Neural crest cell (in vitro differentiated cells): ENCODE measurements at places on chromosomes 6 and 20. TPM values are rescaled to one million over a fixed set of nuclear protein-coding genes. Genes with fewer than 3 reads are reported as not detected.

DNA sequence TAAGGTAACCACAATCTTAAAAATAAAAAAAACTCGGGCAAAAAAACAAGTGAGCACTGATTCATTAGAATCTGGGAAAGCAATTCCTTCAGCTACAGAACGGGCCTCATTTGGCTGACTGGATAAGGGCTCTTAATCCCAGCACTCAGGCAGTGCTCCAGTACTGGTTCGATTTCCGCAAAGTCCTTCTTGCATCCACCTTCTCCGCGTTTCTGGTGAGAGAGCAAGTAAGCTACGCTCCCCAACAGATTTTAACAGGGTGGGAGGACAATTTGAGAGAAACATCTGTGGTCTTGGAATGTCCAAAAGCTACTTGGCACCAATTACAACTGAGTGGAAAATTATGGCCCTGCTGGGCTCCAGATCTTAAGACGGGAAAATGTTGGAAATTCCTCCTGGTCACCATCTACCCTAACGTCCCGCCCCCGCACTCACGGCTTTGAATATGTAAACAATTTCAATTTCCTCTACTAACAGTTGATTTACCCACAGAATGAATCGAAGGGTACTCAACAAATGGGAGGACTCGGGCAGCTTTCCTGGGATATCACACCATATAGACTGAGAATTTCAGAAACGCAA, 18.1 kb upstream of the ZSCAN9 start:
- no peak for DNase-seq

DNA sequence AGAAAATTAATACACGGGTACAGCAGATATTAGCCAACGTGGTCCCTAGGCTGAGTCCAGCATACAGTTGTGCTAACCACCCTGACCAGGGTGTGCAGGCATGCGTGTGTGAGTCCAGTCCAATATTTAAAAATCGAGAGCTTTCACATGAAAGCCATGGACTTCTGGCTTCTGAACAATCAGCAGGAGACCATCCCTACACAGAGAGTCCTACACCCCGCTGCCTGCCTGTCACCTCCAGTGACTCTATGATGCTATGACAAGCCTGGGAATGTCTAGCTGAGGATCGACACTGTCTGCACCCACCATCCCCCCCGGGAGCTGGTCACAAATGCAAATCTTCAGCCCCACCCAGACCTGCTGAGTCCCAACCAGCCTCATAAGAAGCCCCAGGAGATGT, 7.9 kb downstream of the ACSS1 start:
- no peak for DNase-seq

- DNase-seq = no peak
Observed at GRCh38 chr6:163355426-163355991, 59.0 kb upstream of the QKI start.

Gene LINC00237
- total RNA-seq = not detected in 2 replicates

DNA sequence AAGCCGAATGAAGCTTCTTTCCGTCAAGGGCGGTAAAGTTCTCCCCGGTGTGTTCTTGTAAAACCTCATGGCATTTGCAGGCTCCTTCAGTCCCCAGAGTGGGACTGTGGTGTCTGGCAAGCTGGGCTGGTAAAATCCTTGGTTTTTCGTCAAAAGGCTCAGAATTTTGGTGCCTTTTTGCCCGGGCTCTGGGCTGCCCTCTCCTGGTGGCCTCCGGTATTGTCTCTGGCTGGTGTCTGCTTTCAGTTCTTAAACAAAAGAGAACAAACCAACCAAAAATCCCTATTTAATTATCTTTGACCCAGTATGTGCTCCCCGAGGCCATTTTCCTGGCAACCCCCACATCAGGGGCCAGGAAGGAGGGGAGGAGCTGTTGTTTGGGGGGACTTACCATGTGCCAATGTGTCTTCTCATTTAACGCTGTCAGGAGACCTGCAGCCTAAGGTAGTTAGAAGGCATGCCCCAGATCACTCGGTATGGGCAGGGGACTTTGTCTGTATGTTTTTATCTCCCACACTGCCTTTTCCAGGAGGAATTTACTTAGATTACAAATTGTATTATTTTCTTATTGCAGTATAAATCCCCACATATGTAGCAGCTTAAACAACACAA, 11.1 kb downstream of the CDH4 start:
- DNase-seq = peak; percentile 70

GRCh38 chr20:35305682-35306556, 13.7 kb upstream of the FAM83C start:
- no peak for DNase-seq

Gene NOX3
- total RNA-seq = not detected in 2 replicates

DNA sequence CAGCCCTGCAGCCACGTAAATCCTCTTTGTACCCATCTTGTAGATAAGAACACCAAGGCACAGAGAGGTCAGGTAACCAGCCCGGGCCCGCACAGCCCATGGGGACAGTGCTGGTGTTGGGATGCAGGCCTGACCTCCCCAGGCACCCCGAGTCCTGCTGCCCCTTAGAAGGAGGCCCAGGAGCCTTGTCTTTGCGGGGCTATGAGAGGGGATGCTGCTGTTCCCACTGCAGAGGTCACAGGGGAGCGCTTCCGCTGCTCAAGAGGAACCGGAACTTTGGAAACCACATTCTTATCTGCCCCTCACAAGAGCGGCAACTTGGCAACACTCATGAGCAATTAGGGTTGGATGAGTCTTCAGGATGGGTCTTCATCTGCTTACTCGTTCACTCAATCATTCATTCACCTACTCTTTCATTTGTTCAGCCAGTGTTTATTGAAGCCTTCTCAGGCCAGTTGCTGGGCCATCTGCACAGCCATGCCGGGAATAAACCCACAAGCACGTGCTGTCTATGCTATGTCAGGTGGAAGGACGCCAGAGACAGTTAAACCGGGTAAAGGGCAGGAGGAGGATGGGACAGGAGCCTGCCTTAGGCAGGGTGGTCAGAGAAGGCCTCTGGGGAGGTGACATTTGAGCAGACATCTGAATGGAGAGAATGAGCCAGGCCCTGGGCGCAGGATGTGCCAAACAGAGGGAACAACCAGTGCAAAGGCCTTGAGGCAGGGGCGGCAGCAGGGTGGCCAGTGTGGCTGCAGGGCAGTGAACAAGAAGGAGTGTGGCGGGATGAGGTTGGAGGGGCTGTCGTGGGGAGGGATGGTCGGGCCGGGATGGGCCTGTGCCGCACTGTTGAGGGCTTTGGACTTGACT, 60.8 kb downstream of the RBM38 start:
- no peak for DNase-seq

GRCh38 chr6:68615938-68616337, 19.1 kb upstream of the ADGRB3 start:
- no peak for DNase-seq

- no peak for DNase-seq
Observed at GRCh38 chr6:20847904-20848303, 313.6 kb downstream of the CDKAL1 start.

DNA sequence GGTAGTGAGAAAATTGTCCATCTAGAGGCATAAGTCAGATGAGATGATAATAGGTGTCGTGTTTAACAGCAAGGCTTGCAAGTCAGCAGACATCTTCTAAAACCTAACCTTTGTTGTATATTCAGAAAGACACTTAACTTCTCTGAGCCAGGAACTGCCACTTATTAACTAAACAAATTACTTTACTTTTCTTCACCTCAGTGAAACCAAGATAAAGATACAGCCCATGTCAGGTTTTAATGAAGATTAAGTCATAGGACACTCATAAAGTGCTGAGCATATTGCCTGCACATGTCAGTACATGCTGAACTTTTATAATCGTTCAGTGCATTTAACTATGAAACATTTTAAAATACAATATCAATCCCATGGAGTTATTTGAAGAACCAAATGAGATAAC, 286.8 kb downstream of the NKAIN2 start:
- no peak for DNase-seq

DNA sequence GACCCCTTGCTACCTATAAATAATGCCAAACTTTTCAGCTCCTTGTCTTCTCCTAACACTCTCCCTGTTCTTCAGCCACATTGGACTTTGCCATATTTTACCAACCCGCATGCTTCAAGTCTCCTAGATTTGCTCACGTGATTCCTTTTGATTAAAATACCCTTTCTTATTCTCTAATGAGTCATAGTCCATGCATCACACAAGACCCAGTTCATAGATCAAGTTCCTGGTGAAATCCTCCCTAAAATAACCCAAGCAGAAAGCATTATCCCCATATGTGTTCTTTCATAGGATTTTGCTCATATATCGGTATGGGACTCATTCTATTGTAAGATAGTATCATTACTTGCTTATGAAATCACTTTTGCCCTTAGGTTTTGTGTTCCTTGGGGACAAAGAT, 108.9 kb upstream of the STXBP5 start:
- DNase-seq = no peak

DNA sequence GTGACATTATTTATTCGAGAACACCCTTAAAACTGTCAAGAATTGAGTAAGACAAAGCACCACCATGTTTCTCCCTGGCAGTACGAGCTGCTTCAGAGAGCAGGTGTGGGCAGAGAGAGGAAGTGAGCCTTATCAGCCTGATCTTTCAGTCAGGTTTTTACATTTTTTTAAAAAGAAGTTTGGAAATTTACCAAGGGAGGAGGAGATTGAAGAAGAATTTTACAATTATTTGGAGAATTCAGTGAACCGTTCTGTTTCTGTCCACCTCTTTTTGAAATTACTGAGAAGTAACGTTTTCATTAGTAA, 75.5 kb downstream of the ZDHHC14 start:
- DNase-seq = no peak

DNA sequence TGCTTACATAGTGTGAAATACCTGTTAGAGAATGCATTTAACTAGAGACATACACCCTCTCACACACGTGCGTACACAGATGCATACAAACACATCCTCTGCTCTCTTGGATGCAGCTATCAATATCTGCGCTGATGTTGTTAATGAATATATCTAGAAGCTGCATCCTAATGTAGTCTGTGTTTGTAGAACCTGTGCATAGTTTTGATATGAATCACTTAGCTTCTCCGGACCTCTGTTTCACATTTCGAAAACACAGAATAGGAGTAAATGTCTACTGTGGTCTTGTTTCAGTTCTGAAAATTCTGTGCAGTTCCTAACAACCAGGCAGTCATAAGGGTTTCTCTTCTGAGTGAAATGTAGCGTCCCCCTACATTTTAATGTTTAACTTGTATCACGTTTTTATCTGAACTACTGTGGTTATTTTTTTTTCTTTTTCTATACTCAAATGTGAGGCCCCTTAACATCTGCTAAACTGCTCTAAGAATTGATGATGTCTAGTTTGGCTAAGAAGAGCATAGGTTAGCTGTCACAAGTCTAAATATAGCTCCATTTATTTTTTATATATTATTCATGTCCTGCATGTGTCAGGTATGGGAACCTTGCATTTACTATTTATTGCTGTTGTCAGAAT, 254.5 kb downstream of the TMEM242 start:
- DNase-seq = no peak

DNA sequence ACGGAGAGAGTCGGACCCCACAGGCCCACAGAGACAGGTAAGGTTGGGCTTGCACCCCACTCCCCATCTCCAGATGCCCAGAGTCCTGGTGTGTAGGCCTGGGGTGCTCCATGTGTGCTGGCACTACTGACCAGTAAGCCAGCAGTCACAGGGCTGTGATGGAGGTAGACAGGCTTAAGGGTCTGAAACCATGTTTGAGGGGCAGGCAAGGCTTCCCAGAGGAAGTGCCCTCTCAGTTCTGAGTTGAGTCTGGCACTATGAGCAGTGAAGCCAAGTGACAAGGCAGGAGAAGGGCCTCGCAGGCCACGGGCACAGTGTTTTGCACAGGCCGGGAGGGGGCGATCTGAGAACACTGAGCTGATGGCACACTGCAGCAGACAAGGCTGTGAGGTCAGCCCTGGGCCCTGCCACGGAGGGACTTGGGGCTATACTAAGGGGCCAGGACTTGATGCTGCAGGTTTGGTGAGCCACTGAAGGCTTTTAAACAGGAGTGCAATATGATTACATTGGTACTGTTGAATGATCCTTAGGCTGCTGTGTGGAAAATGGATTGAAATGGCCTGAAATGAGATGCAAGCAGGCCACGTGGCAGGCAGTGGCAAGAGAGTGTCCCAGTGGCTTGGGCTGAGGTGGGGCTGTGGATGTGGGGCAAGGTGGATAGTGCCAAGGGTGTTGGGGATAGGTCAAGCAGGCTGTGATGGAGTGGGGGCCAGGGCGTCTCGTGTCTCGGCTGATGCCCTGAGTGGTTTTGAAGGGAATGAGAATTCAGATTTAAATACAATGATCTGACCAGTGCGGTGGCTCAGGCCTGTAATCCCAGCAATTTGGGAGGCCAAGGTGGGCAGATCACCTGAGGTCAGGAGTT, 20.3 kb downstream of the TTBK1 start:
- peak; percentile 78 for DNase-seq

Gene OOEP
- not detected in 2 replicates for total RNA-seq

DNA sequence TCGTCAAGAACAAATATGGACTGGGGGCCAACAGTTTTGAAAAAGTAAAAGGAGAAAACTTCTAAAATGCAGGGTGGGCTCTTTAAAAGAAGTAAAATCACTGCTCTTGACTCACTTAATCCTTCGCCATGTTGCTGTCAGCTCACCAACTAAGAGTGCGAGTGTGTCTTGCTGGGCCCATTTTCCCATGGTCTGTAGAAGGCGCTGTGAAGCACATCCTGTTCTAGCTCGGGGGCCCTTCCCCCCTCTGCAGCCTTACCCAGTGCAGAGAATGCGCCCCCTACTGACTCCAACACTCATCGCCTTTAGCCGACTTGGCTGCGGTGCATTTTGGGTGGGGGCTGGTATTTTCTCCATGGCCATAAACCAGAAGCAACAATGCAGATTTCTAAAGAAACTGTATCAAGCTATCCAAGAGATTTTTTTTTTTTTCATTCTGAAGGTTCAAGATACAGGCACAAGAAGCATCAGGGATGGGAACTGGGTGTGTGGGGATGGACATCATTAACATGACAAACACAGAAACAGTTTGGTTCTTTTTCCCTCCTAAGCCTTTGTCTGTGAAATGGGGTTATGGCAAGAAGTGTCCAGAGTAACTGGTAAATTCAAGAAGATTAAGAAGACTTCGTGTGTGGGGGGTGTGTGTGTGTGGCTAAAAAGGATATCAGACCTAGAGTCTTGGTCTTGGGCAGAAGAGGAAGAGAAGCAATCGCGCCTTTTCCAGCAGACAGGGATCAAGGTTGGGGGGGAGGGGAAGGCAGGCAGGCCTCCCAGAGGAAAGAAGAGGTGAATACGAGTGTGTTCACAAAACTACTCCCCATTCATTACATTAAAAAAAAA, 1.7 kb downstream of the ADNP start:
- DNase-seq = peak; percentile 95

- DNase-seq = no peak
Observed at GRCh38 chr6:43724914-43725642, 37.5 kb upstream of the MRPS18A start.
